ENCODE measurements at places on chromosomes 12 and 14.
A peak's percentile ranks its signal among the peaks of the same experiment; 100 is the strongest.

GRCh38 chr12:110923692-110924334 is 3.4 kb upstream of the MYL2 start:
- no peak for ATAC-seq

- no peak for ATAC-seq
Observed at GRCh38 chr12:10291030-10291429, 16.6 kb upstream of the KLRD1 start.

DNA sequence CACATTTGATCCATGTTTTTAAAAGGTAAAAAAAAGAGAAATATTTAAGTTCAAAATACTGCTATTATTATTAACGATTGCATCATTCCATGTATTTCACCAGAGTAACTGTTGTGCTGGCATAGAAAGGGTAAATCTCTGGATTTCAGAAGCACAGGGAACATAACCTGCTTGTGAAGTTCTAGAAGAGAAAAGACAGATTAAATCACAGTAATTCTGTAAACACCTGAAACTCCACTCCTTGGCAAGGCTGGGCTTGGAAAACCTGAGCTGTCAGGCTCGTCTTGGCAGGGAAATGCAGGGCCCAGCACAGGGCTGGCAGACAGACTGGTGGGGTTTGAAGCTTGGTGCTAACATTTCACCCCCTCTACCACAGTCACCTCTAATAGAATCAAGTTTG is 35.1 kb downstream of the SVOP start:
- no peak for ATAC-seq

DNA sequence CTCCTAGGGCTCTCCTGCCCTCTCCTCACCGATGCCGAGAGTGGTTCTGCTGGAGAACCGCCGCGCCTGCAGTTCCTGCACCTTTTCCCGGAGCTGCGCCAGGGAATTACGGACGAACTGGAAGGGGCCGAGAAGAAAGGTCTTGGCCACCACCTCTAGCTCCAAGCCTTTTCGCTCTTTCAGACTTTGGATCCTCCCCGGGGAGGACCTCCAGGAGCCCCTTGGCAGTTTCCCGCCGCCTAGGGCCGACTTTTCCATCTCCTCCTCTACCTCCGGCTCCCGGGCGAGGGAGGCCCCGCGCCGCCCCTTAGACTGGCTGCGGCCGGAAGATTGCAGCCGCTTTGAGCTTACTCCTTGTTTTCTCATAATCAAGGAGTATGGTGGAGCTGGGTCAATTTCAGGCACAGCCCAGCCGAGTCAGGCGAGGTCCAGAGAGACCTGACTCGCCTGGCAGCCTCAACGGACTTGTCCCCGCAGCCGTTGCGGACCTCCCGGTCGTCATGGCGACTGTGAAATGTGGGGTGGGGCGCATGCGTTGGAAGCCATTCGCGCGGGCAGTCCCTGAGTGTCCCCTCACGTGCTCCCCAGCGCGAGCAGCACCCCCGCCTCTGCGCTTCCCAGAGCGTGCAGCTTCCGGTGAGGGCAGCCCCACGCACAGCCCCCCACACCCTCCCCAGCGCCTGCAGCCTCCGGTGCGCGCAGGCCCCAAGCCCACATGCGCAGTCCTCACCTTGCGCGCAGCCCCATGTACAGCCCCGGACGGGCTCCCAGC is at the start of gene DPY19L2:
DPY19L2 (minus strand) TSS at position 466 of the 772 bp plus-strand sequence; CDS start at position 366, 100 bp downstream.
- ATAC-seq: peak; percentile 91

DNA sequence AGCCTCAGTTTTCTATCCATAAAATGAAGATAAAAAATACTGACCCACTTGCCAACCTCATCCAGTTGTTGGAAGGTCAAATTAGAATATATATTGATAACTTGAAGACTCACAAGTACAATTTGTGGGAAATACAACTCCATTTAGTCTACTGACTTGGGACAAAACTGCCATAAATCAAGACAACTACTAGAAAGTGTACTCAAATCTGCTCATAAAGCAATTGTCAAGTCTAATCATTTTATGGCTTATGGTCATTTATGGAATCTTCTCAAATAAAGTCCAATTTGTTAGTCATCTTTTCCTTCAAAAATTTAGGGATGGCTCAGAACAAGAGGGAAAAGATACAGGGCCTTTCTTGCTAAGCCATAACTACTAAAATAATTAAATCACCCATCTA is 7.0 kb downstream of the BTG1 start:
- ATAC-seq: no peak

DNA sequence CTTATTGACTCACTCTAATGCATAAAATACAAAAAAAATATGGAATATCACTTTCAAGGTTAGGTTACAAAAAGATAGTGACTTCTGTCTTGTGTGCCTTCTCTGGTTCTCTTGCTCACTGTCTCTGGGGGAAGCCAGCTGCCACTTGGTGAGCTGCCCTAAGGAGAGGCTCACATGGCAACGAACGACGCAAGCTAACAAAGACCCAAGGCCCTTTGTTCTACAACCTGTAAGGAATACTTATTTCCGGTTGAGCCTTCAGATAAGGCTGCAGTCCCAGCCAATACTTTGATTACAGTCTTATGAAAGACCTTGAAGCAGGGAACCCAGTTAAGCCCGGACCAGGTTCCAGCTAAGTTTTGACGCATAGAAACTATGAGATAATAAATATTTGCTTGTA is 242.4 kb upstream of the TBX3 start:
- ATAC-seq: no peak

- ATAC-seq: no peak
Observed at GRCh38 chr14:63632932-63633514, 8.6 kb downstream of the WDR89 start.

GRCh38 chr12:21800011-21800410 is 25.5 kb upstream of the KCNJ8 start:
- ATAC-seq: no peak

- ATAC-seq: peak; percentile 53
Observed at GRCh38 chr14:55913324-55914025, 204.7 kb upstream of the PELI2 start.

DNA sequence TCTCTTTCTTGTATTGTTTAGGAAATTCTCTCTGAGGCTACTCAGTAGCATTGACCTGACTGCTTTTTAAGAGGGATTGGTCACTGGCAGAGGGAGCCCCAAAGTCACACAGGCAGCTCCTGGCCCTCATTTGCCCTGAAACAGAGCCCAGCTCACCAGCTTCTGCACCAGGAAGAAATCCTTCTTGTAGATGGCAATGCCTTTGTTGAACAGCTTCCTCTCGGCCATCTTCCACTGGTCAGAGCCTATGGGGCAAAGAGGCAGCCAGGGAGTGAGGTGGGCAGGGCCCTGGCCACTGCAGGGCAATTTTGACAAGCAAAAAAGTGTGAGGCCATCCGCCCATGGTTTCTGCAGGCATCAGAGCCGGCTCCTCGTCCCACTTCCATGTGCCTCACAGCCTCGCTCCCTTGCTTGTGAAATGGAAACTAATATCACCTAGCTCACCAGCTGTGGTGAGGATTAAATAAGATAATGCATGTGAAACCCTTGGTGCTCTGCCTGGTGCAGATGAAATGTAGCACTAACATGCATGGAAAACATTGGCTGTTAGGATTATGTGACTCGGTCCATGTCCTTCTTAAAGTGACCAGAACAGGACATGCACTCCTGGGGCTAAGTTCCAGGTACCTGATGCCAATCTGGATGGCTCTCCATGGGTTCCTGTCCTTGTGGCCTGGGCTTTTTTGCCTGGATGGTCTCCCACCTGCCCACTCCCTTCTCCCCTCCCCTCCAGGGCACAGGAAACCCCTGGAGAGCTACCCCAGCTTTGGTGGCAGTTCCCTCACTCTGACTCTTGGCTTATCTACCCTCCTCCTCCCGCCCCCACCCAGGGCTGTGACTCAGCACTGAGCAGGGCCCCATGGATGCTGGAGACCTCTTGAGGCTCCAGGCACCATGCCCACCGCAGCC is 11.2 kb upstream of the PNMA1 start:
- ATAC-seq: no peak

- no peak for ATAC-seq
Observed at GRCh38 chr12:119005085-119005484, 23.7 kb downstream of the SRRM4 start.

GRCh38 chr14:81162941-81163340 is 57.8 kb downstream of the GTF2A1 start:
- no peak for ATAC-seq

GRCh38 chr14:97268097-97268496 is 470.9 kb downstream of the VRK1 start:
- ATAC-seq: no peak

- no peak for ATAC-seq
Observed at GRCh38 chr12:45259675-45260074, 43.8 kb downstream of the ANO6 start.

DNA sequence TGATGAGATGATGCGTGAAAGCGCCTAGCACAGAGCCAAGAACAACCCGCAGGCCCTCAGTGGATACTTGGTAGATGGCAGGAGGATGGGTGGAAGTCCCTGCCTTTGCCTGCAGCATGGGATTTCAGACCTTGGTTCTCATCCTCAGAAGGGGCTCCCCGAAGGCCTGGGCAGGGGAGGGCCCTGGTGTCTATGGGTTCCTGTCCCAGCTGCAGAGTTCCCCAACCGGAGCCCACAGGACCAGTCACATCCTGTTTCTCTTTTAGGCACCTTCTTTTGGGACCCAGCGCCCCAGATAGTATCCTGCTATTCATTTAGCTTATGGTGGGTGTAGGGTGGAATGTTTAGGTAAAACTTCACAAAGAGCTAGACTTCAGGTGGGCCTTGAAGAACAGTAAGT is 55.5 kb downstream of the CALM1 start:
- ATAC-seq: no peak

DNA sequence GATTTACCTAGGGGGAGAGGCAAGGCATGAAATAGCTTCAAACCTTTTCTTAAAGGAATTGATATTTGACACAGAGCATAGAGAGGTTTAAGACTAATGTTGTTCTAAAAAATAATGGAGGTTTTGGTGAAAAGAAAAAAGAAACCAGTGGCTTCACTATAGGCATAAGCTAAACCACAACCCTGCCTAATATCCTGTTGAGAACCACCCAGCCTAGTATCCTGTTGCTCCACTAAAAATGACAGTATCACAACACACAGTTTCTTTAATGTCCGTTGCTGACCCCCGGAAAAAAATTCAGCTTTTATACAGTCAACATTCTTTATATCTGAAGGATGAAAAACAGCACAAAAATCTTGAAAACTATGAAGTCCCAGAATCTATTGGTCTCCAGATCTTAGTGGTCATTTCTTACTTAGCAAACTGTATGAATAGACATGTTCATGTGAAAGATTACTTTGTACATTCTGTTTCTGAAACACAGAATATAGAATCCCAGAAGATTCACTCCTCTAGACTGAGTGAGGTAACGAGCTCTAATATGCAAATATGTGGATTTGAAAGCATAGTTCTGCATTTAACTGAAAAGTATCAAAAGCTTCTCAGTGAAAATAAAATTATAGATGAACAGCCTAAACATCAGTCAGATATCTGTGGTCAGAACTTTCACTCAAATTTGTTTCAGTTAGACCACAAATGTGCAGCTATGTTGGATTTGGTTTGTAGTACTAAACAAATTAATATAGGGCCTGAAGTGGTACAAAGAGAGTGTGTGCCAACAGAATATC is 40.5 kb downstream of the GALC start:
- ATAC-seq: no peak

- ATAC-seq: no peak
Observed at GRCh38 chr12:51753980-51754675, 94.4 kb downstream of the FIGNL2 start.

DNA sequence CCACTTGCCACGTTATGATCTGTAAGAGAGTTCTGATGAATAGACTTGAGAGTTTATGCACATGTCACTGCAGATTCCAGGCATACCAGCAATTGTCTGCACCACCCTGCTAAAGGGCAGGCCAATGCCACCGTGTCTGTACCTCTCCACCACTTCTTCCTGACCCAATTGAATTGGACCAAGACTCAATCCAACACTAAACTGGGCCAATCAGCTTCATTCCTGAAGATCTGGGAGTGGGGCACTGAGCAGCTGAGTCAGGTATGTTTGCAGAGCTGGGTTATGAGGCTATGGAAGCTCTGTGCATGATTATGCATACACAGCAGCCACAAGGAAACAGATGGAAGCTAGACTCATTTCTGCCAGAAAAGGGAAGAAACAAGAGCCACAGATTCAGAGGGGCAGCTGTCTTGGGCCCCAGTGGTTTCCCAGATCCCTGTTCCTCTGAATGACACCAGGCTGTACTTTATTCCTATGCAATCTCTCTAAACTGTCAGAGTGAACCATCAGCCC is 28.0 kb downstream of the DAO start:
- ATAC-seq: peak; percentile 19

GRCh38 chr14:24064856-24065255 is 6.5 kb upstream of the CPNE6 start:
- ATAC-seq: no peak

- no peak for ATAC-seq
Observed at GRCh38 chr12:82625523-82625922, 61.2 kb upstream of the TMTC2 start.

DNA sequence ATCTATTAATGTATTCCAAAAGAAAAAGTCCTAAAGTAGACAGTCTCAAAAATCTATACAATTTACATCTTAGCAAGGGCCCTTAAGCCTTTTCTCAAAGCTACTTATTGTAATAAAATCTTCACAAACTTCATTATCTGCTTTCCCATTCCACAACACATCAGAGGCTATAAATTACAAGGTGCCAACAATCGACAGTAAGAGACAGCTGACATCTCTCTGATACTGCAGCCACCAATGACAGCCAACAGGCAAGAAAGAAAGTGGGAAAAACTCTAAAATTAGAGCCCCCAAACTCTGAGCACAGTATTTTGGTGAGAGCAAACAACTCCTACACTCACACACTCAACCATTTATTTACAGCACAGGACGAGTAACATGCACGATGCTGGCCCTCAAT is 2.2 kb downstream of the ANGEL1 start:
- ATAC-seq: no peak

DNA sequence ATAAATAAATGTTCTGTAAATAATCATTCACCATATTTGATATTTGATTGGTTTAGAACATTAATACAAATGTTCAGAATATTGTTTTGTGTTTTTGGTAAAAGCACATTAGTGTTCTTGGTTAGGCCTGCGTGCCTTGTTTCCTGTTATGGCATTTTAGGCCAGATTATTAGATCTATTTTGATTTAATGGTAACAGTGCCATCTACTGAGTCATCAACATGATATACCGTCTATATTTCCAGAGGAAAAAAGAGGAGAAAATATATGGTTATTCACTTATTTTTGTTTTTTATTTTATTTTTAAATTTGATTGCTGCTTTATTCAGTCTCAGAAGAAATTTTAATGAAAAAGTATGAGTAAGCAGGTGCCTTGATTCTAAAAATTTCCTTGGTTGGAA is 60.3 kb downstream of the GPHN start:
- no peak for ATAC-seq

DNA sequence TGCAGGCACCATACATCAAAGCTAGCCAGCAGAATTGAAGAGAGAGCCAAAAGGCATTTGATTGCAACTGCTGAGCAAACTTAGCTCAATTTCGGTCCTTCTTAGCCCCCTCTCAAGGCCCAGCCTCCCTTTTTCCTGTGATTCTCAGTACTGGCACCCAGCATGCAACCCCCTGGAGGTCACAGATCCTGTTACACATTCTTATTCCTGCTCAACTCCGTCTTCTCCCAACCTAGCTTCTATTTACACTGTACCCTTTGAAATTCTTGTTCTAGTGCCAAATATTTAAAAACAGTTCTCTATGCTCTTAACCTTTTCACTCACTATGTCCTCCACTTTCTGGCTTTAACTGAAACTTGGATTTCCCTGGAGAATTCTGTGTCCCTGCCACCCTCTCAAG is 131.3 kb upstream of the CPSF6 start:
- ATAC-seq: no peak
